ENCODE measurements at places on chromosomes 6 and 20.
A peak's percentile ranks its signal among the peaks of the same experiment; 100 is the strongest.

GRCh38 chr20:41391587-41392001 lies 25.0 kb upstream of the EMILIN3 start:
- DNase-seq: no peak

DNA sequence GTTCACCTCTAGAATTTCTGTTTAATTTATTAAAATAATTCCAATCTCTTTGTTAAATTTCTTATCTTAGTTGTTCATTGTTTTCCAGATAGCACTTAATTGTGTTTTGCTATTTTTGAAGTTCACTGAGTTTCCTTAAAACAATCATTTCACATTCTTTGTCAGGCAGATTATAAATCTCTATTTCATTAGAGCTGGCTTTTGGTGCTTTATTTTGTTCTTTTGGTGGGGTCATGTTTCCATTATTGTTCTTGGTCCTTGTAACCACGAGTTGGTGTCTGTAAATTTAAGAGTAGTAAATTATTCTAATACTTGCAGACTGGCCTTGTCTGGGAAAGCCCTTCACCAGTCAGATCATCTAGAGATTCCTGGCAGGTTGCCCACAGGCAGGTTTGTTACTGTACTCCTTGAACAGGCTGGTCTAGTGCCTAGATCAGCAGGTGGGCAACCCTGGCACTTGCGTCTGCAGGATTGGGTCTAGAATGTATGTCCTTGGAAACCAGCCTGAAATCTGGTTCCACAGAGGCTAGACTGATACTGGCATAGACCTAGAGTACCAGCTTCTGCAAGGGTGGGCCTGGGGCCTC lies 110.4 kb downstream of the ADGB start:
- DNase-seq: peak; percentile 60

DNA sequence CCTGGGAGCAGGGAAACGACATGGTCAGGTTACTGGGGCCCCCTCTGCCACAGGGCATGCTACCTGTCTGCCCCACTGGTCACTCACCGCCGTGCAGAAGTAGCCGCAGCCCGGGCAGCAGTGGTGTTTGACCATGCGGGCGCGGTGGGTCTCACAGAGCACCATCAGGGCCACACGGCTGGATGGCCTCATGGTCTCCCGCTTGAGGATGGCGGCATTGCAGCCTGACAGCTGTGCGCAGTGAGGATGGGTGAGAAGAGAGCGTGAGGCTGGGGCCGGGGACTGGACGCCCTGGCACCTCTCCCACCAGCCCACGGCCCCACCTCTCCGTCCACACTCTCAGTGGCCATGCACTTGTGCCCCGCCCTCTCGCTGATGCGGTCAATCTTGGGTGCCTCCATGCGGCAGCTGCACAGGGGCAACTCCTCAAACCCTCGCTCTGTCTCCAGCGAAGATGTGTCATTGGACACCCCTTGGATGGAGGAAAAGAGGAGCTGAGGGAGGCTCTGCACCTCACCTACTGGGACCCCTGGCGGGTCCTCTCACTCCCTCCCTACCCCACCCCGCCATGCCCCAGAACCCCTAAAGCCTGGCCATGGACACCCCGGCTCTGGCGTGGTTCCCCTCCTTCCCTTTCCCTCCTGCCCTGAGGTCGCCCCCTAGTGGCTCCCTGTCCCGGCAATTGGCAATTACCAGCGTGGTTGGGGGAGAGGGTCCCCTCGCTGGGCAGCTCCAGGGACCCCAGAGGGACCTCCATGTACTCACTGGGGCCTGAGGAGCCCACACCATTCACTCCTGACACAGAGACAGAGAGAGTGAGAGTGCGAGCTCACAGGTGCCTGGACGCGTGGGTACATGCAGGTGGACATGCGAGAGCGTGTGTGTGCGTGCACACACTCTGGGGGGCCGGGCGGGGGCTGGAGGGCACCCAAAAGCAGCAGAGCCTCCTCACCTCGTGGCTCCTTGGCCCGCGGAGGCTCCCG lies 8.9 kb downstream of the EHMT2 start:
- peak; percentile 8 for DNase-seq

DNA sequence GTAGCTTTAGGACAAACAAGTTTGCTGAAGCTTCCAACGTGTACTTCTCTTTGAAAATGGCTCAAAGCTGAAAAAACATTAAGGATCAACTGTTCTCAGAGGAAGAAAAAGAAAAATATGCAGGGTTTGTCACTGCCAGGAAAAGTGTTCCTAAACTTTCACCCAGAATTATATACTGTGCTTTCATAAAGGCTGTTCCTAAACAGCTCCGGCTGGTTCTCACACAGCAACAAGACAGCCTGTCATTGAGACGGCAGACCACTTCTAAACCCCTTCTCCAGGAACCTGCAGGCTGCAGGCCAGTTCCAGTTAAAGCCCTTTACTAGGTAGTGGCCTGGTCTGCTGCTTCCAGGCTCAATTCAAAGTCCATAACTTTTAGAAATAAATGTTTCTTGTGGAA lies 97.4 kb upstream of the SOX4 start:
- DNase-seq: no peak

GRCh38 chr6:139064981-139065665 lies 36.6 kb downstream of the ABRACL start:
- DNase-seq: no peak

DNA sequence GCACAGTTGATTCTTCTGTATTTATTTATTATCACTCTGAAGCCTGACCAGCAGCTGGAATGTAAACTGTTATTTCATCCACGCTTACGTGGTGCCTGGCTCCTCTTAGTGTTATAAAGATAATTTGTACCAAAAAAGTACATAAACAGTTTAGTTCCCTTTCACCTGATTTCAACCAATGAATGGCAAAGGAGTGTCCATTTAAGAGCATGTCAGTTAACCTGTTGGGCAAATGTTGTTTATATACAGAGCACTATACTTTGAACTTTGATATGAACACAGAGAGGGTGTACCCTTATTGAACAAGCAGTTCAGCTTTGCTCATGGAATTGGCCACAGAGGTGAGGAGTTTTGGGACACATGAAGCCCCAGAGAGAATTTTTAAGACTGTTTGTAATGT lies 7.2 kb upstream of the CTCFL start:
- DNase-seq: no peak
